ENCODE measurements at places on chromosomes 11 and 22. TPM values are rescaled to one million over a fixed set of nuclear protein-coding genes. Genes with fewer than 3 reads are reported as not detected.

The GGTLC2 gene
- polyA plus RNA-seq = not detected

The ACTN3 gene
- polyA plus RNA-seq = 0.22 TPM

The TMEM86A gene
- 0.40 TPM for polyA plus RNA-seq

The MUC2 gene
- not detected for polyA plus RNA-seq

The THY1 gene
- polyA plus RNA-seq = not detected

The WT1 gene
- not detected for polyA plus RNA-seq

The RFPL1 gene
- polyA plus RNA-seq = not detected

The MOV10L1 gene
- polyA plus RNA-seq = not detected

GRCh38 chr11:88375927-88376470, 38.5 kb upstream of the CTSC start:
- DNase-seq = no peak

- no peak for DNase-seq
These were observed 61.6 kb upstream of the PTPN5 start for GRCh38 chr11:18853086-18853720.

GRCh38 chr22:20885557-20886323, 26.9 kb downstream of the SNAP29 start:
- peak; percentile 60 for DNase-seq

- DNase-seq = no peak
These were observed 30.5 kb downstream of the RRM1 start for GRCh38 chr11:4125141-4125540.

- no peak for DNase-seq
These were observed 201.5 kb downstream of the TBC1D22A start for GRCh38 chr22:46963672-46964545.

- no peak for DNase-seq
These were observed 117.5 kb downstream of the WNT7B start for GRCh38 chr22:45859231-45860161.

GRCh38 chr11:45857961-45858474, 10.7 kb downstream of the CRY2 start:
- no peak for DNase-seq

GRCh38 chr11:96215110-96215782, 127.7 kb downstream of the MAML2 start:
- peak; percentile 83 for DNase-seq

Data from B cell (primary cell).